ENCODE measurements at places on chromosomes 2 and 18. TPM values are rescaled to one million over a fixed set of nuclear protein-coding genes. Genes with fewer than 3 reads are reported as not detected.

SAG gene
- not detected for total RNA-seq

SERPINB3 gene
- total RNA-seq, result not detected

BOLL gene
- total RNA-seq, result not detected

RRM2 gene
- total RNA-seq, result 425 TPM

POTEF gene
- not detected for total RNA-seq

SH3RF3 gene
- total RNA-seq, result 0.31 TPM

CD207 gene
- not detected for total RNA-seq

GAL3ST2 gene
- total RNA-seq, result 0.16 TPM

STPG4 gene
- not detected for total RNA-seq

ANTXR1 gene
- total RNA-seq, result 0.27 TPM

C2orf80 gene
- not detected for total RNA-seq

TMEM198 gene
- total RNA-seq, result 5.2 TPM

RMDN2 gene
- total RNA-seq, result 4.1 TPM

CROCC2 gene
- not detected for total RNA-seq

HOXD9 gene
- not detected for total RNA-seq

CFAP53 gene
- 0.49 TPM for total RNA-seq

ALLC gene
- total RNA-seq, result not detected

EGR4 gene
- 0.55 TPM for total RNA-seq

CYP27C1 gene
- not detected for total RNA-seq

SCYGR6 gene
- total RNA-seq, result not detected

TGFA gene
- total RNA-seq, result 0.35 TPM

RUFY4 gene
- not detected for total RNA-seq

GALNT5 gene
- not detected for total RNA-seq

MZT2B gene
- total RNA-seq, result 318 TPM

PSME4 gene
- total RNA-seq, result 49.9 TPM

LAMA3 gene
- not detected for total RNA-seq

MFF gene
- total RNA-seq, result 64.6 TPM

PER2 gene
- 12.9 TPM for total RNA-seq
